ENCODE measurements at places on chromosomes 6 and 20. TPM values are rescaled to one million over a fixed set of nuclear protein-coding genes. Genes with fewer than 3 reads are reported as not detected.

Gene DSE
- total RNA-seq, result 31.3 TPM

Gene TRIM10
- total RNA-seq, result not detected

Gene C20orf96
- 17.0 TPM for total RNA-seq

Gene TSBP1
- not detected for total RNA-seq

Gene SYCP2L
- total RNA-seq, result not detected

Gene ZSCAN31
- total RNA-seq, result 23.0 TPM

Gene FAXC
- 3.6 TPM for total RNA-seq
